ENCODE measurements at places on chromosomes 5 and 9.
A peak's percentile ranks its signal among the peaks of the same experiment; 100 is the strongest.

DNA sequence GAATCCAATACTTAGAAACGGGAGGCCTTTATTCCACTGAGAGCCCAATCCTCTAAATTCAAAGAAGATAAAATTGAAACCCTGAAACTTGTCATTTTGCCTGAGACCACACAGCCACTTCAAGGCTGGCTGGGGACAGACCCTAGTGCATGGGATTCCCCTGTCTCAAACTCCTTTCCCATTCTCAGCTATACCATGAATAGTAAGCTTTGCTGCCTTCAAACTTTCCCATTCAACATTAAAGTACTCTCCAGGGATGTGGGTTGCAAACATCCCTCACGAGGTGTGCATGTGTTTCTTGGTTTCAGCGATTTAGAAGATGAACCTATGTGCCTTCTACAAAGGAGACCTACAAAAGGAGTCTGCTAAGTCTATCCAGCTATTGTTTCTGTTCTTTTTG is 64.6 kb downstream of the GABRB2 start:
- no peak for DNase-seq

- peak; percentile 13 for DNase-seq
Measured at GRCh38 chr9:33350310-33350709, 52.1 kb downstream of the AQP7 start.

GRCh38 chr5:24497145-24497544 is 147.6 kb downstream of the CDH10 start:
- DNase-seq = no peak

DNA sequence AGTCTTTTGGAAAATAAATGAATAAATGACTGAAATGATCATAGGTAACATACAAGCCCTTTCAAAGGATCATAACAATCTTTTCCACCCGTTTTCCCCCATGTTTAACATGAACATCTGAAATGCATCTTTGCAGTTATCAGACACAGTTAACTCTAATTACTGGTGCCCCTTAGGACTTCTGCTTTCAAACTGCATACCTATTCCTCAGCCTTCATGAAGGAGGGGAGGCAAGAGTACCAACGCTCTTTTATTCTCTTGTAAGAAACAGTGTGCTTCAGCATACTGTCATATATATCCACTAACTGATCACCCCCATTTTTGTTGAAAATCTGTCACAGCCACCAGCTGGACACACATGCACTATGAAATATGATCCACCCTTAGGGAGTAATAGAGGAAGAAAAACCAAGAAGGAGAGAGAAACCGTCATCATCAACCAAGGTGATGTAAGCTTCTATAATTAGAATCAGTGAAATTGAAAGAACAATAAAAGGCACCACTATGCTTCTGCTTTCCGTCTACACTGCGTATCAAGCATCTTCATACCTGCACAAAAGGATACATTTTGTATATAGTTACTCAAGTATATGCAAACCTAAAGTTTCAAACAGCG is 98.7 kb downstream of the RAPGEF6 start:
- DNase-seq = no peak

- DNase-seq = peak; percentile 96
Measured at GRCh38 chr5:181260720-181261319, at the start of gene TRIM52. TRIM52 (minus strand) TSS chr5:181261143; CDS start chr5:181260813, 330 bp downstream.

DNA sequence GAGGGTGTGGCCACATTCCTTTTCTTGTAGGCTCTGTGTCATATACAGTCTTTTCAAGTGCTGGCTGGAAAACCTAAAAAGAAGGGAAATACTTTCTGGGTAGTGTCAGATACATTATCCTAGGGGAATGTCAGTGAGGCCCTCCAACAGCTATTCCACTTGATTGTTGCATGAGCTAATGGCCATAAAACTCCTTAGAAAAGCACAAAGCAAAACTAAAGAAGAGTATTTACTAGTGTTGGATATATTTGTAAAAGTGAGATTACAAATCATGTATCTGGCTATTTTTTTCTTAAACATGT is 829 bp downstream of the ANXA1 start:
- peak; percentile 37 for DNase-seq

DNA sequence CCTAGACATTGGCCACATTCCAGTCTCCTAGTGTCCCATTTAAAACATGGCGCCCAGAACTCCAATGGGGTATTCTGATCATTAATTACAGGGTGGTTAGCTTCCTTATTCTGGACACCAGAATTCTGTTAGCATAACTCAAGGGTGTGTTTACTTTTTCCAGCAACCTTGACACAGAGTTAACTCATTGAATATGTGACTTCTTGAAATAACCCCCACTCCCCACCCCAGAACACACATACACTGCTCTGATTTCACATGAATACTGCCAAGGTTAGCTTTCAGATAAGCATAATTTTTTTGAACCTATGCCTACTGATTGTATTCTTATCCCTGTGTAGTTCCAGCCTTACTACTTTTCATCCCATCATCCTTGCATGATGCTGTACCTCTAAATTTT is 151.1 kb downstream of the SMARCA2 start:
- DNase-seq = no peak

DNA sequence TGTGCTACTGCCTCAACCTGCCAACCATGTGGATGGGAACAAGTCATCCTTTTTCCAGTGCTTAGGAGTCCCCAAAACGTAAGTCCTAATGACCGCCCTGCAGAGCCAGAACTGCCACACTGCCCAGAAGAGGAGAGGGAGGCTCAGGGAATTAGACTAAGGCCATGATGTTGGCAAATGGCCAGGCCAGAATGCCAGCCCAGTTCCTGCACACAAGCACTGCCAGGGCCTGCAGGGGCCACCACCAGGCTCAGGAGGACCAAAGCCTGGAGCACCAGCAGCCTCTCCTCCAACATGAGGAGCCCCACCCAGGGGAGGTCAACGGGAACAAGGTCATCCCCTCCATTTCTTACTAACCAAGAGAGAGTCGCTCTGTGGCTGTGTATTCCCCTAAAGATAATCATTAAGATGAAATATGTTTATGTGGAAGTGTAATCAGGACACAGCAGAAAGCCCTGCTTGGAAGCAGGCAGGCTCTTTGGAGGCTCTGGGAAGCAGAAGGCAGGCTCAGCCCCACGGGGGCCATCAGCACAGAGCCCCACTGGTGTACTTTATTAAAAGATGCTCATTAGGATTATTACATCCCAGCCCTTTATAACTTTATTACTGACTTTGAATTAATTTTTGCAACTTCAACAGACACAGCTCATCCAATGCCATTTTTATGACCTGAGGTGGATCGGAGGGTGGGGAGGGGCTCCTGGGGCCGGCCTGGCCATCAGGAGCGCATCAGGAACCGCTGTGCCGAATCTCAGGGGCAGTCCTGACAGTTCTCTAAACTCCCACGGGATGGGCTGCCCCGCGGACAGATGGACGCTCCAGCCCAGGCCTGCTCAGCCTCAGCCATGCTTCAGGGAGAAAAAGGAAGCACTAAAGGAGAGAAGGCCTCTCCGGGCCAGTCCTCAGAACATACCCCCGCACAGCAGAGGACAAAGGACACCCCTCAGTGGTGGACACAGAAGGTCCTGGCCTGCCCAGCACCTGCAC is 127.0 kb downstream of the ADAMTS2 start:
- DNase-seq = no peak

DNA sequence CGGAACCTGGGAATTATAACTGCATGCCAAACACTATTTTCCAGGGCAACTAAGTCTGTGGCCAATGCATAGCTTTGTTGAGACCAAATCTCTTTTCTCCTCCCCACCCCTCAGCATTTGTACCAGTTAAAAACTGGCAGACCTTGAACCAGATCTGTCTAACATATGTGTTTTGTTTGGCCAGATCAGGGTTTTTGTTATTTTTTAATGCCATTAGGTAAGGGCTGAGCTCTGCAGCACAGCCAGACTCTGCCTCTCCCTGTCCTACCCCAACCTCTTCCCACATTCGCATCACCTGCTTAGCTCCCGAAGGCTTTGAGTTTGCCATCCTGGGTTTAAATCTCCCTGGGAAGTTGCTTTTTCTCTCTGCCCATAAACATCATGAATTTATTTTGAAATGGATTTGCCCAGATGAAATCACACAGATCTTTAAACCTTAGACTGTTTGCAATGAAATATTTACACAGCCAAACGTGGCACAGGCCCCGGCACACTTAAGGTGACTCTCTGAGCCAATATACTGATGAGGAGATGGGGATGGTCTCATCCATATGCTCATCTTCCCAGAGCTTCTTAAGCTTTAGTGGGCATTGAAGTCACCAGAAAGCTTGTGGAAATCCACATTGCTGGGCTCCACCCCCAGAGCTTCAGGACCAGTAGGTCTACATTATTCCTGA is 54.0 kb upstream of the ALDH1B1 start:
- DNase-seq = no peak

- DNase-seq = peak; percentile 58
Measured at GRCh38 chr9:130835441-130836298, 616 bp downstream of the ABL1 start.

GRCh38 chr5:129771058-129771838 is 23.4 kb downstream of the MINAR2 start:
- DNase-seq = peak; percentile 68

DNA sequence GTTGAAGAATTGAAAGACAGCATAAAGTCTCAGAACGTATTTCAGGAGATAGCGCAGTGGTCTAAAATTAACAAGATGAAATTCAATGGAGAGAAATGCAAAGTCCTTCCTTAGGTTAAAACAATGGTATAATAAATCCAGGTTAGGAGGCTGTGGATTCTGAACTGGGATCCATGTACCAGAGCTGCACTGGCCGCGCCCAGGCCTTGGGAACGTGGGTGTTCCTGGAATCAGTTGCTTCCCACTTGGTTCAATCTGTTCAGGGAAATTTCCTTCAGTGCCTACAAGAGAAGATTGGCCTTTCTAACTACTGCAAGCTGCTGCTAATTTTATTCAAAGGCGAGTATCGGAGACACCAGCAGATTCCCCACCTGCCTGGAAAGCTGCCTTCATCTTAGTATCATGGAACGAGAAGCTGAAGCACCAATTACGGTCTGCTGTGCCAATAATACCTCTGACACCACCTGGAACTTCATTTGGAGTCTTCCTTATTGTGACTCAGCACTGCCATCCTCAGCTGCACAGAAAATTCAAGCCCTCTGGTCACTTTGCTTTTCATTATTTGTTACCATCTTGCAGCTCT is 14.3 kb upstream of the CTNND2 start:
- no peak for DNase-seq

DNA sequence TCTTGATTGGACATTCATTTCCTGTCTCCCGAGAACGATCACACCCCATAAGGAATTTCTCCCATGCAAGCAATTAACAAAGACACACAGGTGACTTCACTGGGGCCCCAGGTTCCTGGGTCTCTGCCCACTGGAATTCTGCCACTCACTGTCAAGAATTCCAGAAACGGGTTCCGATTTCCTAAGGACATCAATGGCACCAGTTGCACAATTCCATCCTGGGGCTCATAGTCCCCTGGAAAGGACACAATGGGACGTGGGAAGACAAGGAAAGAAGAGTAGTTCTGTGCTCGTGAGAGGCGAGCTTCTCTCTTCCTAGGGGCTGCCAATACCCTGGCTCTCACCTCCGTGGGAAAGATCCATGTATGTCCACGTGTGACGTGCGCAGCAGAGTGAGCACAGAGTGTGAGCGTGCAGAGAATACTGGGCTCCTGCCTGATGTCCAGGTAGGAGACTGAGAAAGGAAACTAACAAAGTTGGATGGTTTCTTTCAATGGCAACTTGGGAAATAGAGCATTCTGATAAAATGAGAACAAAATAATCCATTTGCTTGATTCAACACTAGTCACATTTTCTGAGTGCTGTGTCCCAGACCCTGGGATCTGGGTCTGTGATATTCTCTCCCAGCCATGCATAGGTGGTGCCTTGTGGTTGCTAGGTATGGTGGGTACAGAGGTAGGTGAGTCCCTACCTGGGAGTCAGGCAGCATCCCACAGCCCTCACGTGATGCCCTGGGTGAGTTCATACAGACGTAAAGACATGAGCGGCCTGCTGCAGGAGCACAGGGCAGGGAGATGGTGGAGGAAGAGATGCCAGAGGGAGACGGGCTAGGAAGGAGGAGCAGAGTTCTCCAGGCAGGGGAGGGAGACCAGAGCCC is 159.8 kb downstream of the COL23A1 start:
- no peak for DNase-seq

Data from SW480 (cell line).